ENCODE measurements at places on chromosomes 11 and 22.

- DNase-seq = no peak
These were observed 198.8 kb upstream of the SEZ6L start for GRCh38 chr22:25970374-25970911.

DNA sequence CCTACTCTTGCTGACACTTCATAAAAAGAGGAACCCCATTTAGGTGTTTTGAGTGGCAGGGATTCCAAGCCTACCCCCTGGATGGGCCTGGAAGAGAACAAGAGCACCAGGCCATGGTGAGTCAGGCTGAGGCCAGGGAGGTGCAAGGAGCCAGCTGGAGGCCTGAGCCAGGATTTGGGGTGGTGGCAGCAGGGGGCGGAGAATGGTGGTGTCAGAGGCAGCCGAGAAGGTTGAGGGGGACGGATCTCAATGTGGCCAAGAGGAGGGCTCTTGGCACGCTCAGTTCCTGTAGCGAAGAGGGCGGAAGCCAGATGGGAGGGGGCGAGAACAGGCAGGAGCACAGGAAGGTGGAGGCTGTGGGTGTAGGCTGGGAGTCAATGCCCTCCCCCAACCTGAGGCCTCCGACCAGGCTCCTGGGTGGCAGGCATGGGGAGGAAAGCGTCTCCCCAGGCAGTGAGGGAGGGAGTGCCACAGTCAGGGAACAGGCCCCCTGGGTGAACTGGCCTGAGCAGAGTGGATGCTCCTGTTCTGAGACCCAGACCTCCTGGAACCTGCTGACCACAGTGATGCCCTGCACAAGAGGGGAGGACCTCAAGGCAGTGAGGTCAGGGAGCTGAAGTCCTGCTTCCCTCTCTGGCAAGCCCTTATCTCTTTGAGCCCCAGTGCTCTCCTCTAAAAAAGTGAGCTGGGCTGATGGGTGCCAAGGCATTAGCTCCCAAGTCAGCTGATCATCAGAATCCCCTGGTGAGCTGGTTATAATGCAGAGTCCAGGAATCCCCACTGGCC, 13.9 kb downstream of the RTN4RL2 start:
- peak; percentile 55 for DNase-seq

- DNase-seq = peak; percentile 34
These were observed 12.2 kb upstream of the OR52D1 start for GRCh38 chr11:5476186-5476819.

DNA sequence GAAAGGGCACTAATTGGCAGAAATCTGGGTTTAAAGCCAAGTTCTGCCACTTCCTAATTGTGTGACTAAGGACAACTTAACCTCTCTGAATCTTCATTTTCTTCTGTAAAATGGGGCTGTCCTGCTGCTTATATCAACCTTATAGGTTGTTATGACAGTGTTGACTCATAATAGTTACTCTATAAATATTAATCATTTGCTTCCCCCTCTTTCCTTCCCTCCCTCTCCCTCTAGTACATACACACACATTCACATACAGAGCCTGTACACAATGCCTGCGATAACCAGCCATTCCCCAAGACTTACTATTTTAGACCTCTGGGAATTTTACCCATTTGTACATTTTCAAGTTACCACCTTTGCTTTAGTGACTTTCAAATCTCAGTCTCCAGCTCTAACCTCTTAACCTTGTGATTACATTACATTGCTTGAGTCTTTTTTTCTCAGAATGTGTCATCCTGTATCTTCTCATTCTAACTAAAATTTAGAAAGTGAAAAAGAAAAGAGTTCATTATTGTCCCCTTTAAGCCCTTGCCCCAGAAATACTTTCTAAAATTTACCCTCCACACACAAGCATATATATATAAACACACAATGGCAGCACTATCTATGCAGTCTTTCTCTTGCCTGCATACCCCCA, 31.9 kb downstream of the GDPD4 start:
- DNase-seq = no peak

GRCh38 chr22:44309137-44309536, 3.6 kb downstream of the SHISAL1 start:
- DNase-seq = no peak
